ENCODE measurements at places on chromosomes 13 and 19. TPM values are rescaled to one million over a fixed set of nuclear protein-coding genes. Genes with fewer than 3 reads are reported as not detected.

- DNase-seq: no peak
These were observed 6.0 kb upstream of the TMPRSS9 start for GRCh38 chr19:2353887-2354592.

- DNase-seq: no peak
These were observed 31.8 kb upstream of the ZNF675 start for GRCh38 chr19:23718802-23719201.

- DNase-seq: no peak
These were observed 60.3 kb downstream of the CRYL1 start for GRCh38 chr13:20465218-20465879.

DNA sequence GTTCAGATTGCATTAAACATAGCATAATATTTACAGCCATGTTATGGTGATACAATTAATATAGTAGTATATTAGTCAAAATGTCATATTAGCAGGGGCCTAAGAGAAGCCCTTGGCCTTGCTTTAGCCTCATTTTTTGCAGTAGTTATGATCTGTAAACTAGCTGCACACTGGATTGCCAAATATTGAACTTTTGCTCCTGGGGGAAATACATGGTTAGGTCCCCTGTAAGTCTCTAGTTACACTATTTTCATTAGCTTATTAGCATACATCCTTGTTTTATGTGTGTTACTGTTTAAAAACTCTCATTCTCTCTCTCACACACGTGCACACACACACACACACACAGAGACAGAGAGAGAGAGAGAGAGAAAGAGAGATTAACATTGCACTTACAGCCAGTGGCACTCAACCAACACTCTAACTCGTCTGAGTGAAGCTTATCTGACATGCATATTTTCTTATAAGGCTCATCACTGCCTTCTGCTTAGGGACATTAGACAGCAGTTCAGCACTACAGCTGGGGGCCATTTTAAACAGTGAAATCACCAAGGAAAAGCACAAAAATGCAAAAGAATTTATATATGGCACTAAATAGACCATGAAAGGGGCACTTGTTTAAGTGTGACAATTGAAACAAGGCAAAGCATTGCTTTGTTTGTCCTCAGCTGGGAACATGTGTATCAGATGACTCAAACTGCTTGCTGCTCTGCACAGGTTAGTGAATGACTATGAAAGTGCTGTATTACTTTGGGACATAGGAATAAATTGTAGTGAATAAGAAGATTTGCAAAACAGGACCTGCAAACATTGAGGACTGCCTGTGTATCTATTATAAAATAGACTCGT is 278.7 kb downstream of the GPC6 start:
- DNase-seq: no peak

DNA sequence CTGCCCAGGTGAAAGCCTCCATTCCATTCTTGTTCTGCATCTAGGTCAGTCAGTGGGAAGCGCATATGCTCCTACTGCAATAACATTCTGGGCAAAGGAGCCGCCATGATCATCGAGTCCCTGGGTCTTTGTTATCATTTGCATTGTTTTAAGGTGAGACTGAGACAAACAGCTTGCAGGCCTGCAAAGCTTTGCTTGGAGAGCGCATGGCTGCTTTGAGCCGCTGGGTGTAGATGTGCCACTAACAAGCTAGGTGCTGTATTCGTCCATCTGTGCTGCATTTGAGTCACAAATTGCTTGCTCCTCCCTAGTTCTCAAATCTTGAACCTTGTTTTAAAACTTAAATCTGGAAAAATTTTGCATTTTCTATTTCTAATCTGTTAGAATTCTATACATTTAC is 219.1 kb downstream of the LMO7 start:
- no peak for DNase-seq

GRCh38 chr13:50612717-50613116 is 230.8 kb downstream of the DLEU7 start:
- DNase-seq: no peak

GRCh38 chr19:53823380-53824120 is 564 bp downstream of the NLRP12 start:
- no peak for DNase-seq

DNA sequence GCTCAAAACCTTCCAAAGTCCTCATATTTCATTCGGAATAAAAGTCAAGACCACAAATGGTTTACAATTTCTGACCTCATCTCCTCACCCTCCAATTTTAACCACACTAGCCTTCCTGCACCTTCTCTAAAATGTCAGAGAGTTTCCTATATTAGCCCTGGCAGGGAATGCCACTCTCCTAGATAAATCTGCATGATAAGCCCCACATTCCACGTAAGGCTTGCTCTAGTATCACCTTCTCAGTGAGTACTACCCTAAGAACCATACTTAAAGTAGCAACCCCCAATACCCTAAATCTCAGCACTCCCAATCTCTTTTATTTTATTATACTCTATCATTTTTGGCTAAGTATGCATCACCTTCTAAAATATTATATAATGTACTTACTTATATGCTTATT is 100.5 kb upstream of the SLITRK5 start:
- no peak for DNase-seq

- no peak for DNase-seq
These were observed 1331.5 kb upstream of the PCDH20 start for GRCh38 chr13:62747152-62747551.

DNA sequence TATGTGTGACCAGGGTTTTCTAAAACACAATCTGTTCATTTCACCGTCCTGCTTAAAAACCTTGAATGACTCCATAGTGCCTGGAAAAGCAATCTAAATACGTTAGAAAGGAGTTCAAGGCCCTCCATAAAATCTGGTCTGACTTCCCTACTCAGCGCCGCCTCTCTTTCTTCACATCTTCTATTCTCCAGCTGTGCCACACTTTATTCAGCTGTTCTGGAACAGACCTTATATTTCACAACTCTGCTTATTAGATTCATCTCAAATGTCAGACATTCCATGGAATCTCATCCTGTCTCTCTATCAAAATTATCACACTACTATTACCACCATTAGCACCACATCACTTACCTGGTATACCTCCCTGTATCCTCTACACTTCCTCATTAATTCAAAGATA is 19.8 kb upstream of the SPART start:
- no peak for DNase-seq

DNA sequence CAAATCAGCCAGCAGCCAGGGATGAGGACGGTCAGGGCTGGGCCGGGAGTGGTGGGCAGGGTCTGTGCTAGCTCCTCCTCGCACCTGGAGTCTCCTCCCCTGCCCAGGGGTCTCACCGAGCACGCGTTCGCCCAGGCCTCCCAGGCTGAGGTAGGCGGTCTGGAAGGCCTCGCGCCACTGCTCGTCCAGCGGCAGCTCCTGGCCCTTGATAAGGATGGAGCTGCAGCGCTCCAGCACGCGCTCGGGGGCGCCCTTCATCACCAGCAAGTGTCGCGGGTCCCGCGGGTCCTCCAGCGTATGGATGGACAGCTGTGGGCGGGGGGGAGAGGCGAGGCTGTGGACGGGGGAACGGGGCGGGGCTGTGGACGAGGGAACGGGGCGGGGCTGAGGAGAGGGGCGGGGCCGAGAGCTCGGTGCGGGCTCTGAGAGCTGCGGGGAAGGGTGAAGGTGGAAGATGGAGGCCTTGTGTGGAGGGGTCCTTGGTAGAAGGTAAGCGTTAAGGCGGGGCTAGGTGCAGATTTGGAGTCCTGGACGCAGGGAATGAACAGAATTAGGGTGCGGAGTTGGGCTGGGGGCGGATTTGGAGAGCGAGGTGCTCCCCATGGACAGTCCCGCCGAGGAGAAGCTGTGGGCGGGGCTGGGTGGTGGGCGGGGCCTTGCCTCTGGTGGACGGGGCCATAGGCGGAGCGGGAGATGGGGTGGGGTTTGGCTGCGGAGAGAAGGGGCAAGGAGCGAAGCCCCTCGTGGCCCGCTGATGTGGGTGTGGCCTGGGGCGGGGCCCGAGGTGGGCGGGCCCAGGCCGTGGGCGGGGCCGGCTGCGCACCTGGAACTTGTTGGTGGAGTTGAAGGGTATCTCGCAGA is 5.7 kb downstream of the ATP4A start:
- DNase-seq: peak; percentile 40

- no peak for DNase-seq
These were observed 1620.6 kb upstream of the MIR17HG start for GRCh38 chr13:89726690-89727435.

KIR2DL1 gene
- not detected for polyA plus RNA-seq

CEACAM3 gene
- not detected for polyA plus RNA-seq

CDC42EP5 gene
- 24.1 TPM for polyA plus RNA-seq

SLAIN1 gene
- 84.4 TPM for polyA plus RNA-seq

FXYD7 gene
- 281 TPM for polyA plus RNA-seq

ERICH6B gene
- 4.7 TPM for polyA plus RNA-seq

KLF1 gene
- polyA plus RNA-seq: 0.57 TPM

ZBTB45 gene
- 21.0 TPM for polyA plus RNA-seq

PABPC3 gene
- 1.3 TPM for polyA plus RNA-seq
